ENCODE measurements at places on chromosomes 12 and 14.
A peak's percentile ranks its signal among the peaks of the same experiment; 100 is the strongest.

- peak; percentile 19 for DNase-seq
Observed at GRCh38 chr14:50040401-50040775, 76.0 kb downstream of the VCPKMT start.

DNA sequence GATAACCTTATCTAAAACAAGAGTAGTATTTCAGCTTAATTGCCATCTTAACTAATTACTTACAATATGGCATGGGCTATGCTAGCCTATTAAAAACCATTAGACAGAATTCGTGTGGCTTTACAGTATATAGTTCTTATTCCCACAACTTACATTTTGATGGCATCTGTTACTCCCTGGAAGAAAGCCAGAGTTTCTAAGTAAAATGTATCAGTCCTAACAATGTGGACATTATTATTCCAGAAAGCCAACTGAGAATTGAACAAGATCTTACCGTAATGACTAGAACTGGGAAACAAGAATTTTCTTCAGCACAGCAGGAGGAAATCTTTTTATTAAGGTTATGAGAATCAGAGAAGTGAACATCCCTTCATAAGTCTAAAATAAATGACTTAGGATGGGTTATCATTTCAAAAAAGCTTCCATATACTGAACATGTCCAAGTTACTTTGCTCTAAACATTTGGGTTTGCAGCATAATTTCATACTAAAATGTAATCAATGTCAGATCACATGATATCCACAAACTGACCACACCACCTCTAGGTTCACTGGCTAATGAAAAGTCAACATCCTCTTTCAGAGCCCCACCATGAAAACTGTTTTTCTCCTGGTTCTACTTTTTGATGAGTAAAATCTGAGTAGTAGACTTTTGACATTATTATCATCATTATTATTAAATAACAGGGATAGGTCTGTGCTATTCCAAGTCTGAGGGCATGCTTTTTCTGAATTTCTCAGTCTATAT, 179.7 kb downstream of the SSPN start:
- DNase-seq = no peak

GRCh38 chr12:25320123-25321006, 69.6 kb upstream of the KRAS start:
- DNase-seq = no peak

DNA sequence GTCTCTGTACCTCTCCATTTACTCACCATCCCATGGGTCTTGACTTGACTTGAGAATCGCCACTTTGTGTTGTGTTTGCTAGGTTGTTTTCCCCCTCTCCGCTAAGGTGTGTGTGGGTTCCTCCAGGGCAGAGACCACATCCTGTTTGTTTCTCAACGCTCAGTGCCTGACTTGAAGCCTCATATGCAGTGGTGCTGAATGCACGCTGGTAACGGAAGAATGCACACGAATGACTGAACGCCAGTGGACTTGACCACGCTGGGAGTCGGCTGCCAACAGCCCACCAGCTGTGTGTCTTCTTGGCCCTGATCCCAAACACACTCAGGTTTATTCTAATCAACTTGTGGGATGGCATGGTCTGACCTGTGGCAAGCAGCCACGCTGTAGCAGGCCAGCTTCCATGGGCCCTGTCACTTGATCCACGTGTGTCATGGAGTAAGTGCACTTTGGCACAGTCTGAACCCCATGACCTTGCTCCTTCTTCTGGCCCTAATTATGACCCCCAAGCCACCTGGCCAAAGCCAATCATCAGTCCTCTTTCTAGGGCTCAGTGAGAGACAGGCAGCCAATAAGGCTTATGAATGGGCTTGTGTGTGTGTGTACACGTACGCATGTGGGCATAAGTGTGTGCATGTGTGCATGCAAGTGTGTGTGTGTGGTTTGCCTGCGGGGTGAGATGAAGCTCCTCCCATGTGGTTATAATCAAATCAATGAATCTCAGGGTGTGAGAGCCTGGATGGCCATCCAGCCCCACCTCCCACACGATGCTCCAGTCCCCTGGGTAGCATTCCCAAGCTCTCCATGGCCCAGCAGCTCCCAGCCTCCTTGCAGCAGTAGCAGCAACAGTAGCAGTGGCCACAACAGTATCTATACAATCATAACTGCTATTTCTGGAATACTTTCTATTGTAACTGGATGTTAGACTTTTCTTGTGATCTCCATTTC, 6.4 kb upstream of the TC2N start:
- DNase-seq = peak; percentile 69

- no peak for DNase-seq
Observed at GRCh38 chr12:132606927-132607326, 3.5 kb downstream of the LRCOL1 start.

- DNase-seq = no peak
Observed at GRCh38 chr12:8519171-8519570, 5.9 kb downstream of the CLEC4D start.

DNA sequence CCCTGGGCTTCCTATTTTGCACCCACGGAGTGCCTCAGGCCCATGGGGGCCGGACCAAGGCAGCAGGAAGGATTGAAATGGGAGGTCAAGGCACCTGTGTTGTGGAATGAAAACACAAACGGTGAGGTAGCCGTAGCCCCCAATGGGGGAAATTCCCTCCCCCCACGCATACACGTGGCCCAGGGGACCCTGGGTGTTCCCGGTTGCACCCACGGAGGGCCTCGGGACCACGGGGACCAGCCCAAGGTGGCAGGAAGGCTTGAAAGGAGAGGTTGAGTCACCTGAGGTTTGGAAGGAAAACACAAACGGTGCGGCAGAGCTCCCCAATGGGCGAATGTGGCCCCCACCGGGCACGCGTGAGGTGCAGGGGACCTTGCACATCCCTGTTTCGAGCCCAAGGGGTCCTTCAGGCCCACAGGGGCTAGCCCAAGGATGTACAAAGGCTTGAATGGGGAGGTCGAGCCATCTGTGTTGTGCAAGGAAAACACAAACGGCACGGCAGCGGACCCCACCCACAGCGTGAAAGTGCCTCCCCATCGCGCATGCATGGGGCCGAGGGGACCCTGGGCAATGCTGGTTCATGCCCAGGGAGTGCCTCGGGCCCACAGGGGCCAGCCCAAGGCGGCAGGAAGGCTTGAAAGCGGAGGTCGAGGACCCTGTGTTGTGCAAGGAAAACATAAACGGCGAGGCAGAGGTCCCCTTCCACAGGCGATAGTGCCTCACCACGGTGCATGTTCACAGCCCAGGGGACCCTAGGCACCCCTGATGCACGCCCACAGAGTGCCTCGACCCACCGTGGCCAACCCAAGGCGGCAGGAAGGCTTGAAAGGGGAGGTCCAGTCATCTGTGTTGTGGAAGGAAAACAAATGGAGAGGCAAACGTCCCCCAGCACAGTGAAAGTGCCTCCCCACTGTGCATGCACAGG, 376.7 kb downstream of the ALG10 start:
- DNase-seq = no peak

All from T-helper 9 cell (primary cell).